ENCODE measurements at places on chromosomes 12 and 14.

DNA sequence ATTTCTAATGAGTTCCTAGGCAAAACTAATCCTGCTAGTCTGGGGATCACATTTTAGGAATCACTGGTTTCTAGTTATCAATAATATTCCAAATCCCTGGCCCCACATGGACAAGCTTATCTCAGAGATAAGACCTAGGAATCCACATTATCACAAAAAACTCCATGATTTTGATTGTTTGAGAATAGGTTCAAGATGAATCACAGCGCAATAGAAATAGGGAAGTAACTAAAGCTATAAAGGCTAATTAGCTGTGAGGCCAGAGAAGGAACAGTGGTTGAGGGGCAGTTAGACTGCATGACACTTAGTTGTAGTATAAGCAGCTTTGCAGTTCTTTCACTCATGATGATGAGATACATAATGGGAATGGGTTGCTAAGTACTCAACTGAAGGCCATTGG is 13.1 kb upstream of the ATP5F1B start:
- no peak for DNase-seq

DNA sequence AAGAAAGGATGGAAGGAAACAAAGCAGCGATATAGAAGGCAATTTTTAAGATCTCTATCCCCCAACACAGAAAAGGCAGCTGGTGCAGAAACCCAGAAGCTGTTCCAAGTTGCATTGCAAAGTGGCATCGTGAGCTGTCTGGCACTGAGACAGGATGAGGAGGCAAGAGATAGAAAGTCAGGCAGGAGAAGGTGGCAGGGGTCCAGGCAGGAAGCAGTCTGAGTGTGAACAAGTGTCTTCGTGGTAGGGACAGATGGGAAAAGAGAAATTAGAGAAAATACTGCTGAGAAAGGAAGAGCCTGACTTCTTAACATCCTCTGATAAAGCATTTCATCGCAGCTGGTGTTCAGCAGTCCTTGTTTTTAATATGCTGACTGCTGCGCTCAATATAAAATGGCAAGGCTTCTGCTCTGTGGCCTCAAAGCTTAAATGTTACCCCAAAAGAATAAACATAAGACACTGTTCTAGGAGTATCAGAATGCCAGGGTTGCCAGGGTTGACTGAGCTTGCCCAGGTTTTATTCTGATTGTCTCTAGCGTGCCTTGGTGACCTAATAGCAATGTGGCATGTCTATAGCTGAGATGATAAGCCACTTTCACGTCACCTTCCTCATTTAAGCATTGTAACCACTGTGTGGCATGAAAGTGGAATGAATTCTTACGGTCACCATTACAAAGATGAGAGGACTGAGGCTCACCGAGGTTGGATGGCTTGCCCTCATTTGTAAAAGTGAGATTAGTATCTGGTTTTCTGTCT is 397.6 kb downstream of the NUAK1 start:
- DNase-seq: no peak

DNA sequence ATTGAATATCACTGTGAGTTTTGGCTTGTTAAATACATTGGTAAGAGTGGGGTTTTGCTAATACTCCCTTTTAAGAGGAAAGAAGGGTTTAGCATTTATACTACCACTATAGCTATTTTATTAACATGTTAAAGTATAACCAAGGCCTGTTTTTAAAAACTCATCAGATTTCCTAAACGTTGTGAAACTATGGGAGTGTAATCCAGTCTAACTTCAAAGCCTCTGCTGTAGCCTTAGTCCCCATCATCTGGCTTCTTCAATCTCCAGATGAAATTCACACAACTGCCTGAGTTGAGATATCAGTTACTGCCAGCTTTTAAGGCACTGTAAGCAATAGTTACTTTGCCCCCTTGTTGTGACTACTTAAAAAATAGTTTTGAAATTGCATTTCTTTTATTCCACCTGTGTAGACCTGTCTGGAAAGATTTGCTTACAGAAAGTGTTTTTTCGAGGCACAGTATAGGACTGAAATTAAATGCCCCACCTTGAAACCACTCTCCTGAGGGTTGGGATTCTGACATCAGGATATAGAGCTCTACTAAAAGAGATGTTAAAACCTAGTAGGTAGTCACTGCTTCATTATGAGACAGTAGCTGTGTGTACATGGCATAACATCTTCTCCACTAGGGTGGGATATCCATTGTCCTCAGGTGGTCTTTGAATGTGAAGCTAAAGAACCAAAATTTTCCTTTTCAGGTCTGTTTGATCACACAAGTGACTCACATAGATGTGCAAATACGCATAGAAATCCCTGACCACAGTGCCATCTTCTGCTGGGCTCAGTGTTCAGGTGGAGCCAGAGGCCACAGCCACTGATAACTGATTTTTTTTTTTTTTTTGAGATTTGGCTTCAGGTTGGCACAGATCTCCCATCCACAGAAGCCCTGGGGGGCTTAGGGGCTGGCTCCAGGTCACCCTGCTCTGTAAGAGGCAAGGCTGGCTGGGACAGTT is 125.5 kb downstream of the DAAM1 start:
- DNase-seq: no peak

DNA sequence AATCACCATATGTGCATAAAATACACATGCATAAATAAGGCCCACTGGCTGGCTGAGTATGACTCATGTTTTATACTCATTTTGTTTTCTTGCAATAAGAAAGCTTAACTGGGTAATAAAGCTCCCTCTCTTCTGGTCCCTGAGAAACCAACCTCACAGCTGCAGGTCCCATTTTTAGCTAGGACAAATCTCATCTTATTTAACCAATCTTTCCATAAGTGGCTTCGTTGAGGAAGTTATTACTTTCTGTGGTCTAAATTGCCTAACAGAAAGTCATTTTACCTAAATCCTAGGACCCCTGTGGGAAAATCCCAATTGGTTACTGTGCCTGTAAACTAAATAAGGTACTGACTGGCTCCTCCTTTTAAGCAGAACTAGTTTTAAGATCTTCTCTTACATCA is 232.8 kb upstream of the FBXO33 start:
- DNase-seq: no peak

GRCh38 chr14:65159281-65160062 is 57.2 kb upstream of the MAX start:
- DNase-seq: no peak

GRCh38 chr14:95107711-95108110 is 49.6 kb downstream of the DICER1 start:
- no peak for DNase-seq

DNA sequence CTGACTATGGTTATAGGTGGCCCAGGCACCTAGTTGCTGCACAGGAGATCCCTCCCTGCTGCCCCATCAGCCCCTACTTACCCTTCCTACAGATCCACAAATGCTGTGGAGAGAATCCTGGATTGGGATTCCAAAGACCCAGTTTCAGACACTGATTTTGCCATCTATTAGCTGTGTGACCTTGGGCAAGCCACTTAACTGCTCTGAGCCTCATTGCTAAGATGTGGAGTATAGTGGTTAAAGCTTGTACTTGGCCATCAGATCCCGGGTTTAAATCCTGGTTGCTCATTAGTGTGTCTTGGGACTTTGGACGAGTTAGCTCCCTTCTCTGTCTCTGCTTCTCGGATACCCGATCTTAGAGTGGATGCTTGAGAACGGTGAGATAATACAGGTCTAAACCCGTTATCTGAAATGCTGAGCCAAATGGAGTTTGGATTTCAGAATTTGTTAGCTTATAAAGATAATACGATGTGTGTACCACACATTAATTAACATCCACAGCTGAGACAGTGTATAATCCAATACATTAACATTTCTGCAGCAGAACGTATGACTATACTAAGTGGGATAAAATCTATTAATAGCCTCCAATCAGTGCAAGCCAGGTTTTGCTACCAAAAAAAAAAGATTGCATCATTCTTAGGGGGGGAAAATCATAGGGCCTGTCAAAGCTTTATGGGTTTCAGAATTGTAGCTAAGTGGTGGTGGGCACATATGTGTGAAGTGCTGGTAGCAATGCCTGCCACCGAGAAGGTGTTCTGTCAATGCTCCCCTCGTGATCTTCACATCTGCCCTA is 16.0 kb downstream of the PROX2 start:
- DNase-seq: no peak

- no peak for DNase-seq
These were observed 111.0 kb downstream of the SLC25A47 start for GRCh38 chr14:100434033-100434601.

- no peak for DNase-seq
These were observed 1422.3 kb downstream of the AACS start for GRCh38 chr12:126487431-126487980.

- DNase-seq: peak; percentile 13
These were observed 743 bp downstream of the PUS1 start for GRCh38 chr12:131929581-131930456.

GRCh38 chr12:110893956-110894355 is 26.4 kb downstream of the MYL2 start:
- DNase-seq: no peak
